ENCODE measurements at places on chromosomes 16 and 17.

- DNase-seq = no peak
Measured at GRCh38 chr16:55510185-55510805, 1.4 kb downstream of the LPCAT2 start.

DNA sequence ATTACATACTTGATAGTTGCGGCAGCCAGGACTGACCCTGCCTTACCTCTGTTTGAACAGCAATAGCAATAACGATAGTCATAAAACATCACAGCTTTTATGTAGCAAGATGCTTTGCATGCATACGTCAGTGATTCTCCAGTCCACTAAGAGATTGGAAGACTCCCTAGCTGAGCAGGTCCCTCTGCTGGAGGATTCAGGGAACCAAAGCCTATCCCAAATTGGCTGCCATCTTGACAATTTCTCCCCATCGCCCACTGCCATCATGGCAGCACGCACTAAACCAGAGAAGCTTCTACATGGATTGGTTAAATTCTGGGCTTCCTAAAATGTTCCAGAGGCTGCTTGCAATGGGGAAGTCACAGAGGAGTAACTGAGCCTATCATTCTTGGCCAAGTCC, 360.6 kb upstream of the XYLT1 start:
- DNase-seq = no peak

- no peak for DNase-seq
Measured at GRCh38 chr17:49404906-49405305, 9.8 kb downstream of the PHB1 start.

GRCh38 chr16:73046849-73047214, 1.1 kb downstream of the ZFHX3 start:
- DNase-seq = no peak

- no peak for DNase-seq
Measured at GRCh38 chr17:15896277-15896676, 48.7 kb upstream of the ADORA2B start.

DNA sequence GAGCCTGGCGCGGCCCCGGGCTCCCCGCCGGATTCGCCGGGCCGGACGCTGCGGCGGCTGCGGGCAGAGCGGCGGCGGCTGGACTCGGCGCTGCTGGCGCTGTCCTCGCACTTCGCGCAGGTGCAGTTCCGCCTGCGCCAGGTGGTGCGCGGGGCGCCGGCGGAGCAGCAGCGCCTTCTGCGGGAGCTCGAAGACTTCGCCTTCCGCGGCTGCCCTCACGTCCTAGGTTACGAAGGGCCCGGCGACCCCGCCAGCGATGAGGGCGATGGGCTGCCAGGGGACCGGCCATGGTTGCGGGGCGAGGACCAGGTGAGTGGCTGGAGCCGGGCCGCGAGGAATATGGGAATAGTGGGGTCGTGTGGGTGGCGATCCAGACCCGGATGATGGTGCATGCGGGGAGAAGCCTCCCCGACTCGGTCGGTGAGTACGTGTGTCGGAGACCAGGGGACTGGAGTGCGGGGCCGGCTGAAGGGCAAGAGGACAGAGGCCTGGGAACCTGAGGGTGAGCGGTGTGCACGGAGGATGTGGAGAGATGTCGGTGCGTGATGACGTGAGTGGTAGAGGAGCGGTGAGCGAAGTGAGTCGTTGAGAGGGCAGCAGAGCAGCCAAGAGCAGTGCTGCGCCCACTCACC, 517 bp downstream of the RUNDC1 start:
- DNase-seq = peak; percentile 79

- no peak for DNase-seq
Measured at GRCh38 chr17:40945414-40945813, 8.0 kb upstream of the KRT23 start.

DNA sequence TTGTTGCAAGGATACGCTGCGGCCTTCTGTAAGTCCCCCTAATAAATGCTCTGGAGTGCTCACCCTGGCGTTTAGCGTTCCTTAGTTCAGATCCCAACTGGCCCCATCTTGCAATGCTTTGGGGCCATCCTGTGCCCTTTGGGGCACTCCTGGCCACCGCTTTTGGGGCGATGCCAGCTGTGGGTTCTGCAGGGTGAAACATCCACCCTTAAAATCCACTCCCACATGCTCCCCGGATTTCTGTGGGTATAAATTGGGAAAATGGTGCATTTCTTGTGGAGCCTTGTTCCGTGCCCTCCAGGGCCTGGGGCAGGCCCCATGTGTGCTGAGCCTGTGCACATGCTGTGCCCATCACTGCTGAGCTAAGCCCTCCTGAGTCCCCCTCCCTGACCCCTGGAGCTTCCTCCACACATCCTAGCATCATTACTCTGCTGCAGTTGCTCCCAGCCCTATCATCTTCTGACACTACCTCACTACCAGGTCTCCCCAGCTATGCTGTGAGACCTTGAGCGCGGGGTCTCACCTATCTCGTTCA, 6.0 kb downstream of the MSRB1 start:
- no peak for DNase-seq

GRCh38 chr16:51374346-51374745, 223.3 kb upstream of the SALL1 start:
- peak; percentile 15 for DNase-seq

GRCh38 chr17:1040216-1040600, 43.3 kb downstream of the TIMM22 start:
- no peak for DNase-seq
